DMS53 (cell line): ENCODE measurements at places on chromosomes 11 and 22.

DNA sequence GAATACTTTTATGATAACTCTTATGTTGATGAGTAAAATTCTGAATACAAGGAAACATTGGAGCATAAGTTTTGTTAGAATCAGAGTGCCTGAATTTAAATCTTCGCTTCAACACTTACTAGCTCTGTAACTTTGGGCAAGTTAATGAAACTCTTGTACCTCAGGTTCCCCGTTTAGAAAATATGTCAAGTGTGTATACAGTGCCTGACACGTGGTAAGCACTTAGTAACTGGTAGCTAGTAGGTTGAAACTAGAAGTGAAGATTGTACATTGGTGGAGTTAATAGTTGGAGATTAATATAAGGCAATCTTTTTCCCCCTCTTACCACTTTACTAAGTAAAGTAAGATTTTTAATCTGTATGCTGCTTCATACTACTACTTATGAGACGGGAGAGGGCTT lies 24.8 kb upstream of the NAT10 start:
- DNase-seq: no peak

GRCh38 chr11:16814410-16815046 lies 76.1 kb downstream of the C11orf58 start:
- DNase-seq: no peak

DNA sequence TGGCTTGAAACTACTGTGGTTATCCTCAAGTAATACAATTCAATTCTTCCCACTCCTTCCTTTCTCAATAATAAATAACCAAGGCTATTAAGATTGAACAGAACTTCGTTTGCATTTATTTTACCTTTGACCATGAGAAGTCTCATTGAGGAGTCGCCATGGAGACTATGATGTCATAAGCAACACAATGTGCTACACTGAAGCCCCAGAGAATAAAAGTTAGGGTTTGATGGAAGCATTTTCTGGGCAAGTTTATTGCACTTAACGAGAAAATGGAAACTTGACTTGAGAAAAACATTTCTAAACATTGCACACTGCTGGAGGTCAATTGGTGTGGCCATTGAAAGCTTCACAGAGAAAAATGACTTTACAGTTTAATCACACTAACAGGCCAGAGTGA lies 121.5 kb downstream of the FAM76B start:
- DNase-seq: peak; percentile 35

GRCh38 chr11:43756575-43756974 lies 76.0 kb downstream of the HSD17B12 start:
- peak; percentile 6 for DNase-seq

- no peak for DNase-seq
Observed at GRCh38 chr22:27154717-27155116, 497.3 kb downstream of the MIAT start.

DNA sequence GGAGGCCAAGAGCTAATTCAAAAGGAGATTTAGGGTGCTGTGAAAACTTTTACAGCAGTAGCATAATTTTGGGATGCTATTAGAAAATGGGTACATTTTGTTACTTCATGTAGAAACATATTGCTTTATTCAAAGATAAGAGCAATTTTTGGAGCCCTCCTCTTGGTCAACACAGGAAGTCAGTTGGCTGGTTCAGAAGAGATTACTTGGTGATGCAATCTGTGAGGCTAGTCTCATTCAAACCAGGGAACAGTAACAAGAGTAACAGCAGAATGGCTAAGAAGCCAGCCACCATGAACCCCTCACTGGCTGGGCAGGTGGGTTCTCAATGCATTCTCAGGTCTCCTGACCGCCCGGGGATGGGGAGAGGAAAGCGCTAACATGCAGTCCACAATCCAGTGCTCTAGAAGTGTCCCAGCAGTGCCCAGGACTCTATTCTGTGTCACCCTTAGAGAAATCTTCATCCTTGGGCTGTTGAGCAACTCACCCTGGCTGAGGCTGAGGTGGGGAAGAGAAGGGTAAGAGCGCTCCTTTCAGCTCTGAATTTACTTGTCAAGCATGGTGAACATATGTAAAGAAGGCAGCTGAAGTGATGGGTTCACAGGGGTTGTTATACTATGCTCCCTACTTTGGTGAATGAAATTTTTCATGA lies 262.2 kb upstream of the UBASH3B start:
- DNase-seq: no peak

- no peak for DNase-seq
Observed at GRCh38 chr11:70315716-70316115, 45.2 kb downstream of the PPFIA1 start.
